ENCODE measurements at places on chromosomes 1 and 21.

- DNase-seq: no peak
Observed at GRCh38 chr21:33371366-33371765, 31.8 kb upstream of the IFNGR2 start.

- no peak for DNase-seq
Observed at GRCh38 chr1:40362699-40363098, 10.8 kb upstream of the SMAP2 start.

DNA sequence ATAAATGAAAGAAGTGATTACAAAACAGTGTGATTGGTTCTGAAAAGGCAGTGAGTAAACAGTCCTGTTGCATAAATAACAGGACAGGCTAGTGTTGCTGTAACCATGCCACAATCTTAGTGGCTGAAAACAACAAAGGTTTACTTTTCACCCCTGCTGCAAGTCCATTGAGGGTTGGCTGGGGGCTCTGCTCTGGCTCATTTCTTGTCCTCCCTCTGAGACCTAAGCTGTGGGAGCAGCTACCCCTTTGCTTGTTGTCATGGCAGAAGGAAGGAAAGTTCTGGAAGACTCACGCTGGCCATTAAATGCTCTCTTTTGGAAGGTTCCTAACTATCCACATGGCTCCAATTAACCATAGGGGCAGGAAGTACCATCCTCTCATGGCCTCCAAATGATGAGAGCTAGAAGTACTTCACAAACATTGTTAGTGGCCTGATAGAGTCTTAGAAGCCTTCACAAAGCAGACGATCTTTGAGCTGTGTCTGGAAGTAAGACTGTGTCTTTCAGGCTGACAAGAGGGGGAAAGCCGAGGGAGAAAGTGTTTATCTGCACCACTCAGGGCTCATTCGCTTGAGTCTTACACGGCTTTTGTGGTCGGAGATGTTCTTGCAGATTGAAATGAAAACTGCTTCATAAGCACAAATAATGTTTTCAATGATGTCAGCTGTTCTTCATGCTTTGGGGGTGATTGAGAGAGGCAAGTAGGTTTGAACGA is 11.9 kb downstream of the RCSD1 start:
- DNase-seq: no peak

DNA sequence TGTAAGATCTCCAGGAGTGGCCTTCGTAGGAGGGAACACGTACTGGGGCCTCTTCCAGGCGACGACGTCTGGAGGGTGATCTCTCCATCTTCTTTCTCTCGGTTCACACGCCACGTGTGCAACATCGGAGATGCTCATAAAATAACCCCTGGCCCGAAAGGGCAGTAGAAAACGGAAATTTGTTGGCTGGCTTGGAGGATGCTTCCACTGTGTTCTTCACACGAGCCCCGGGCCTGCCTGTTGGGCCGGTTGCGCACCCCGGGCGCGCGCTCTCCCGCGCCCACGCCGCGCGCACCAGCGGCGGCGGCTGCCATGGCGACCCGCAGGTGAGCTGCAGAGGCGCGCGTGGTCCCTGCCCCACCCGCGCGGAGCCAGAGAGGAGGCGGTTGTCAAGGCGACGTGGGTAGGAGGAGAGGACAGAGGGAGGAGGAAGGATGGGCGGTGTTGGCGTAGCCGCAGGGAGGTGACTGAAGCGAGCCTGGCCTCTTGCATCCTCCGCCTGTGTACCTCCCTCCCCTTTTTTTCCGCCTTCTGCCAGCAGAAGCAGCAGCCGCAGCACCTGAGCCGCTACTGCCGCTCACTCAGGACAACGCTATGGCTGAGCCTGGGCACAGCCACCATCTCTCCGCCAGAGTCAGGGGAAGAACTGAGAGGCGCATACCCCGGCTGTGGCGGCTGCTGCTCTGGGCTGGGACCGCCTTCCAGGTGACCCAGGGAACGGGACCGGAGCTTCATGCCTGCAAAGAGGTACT is at the start of gene ELAPOR1:
Gene ELAPOR1, plus strand, starts transcription at position 526 of the 752 bp plus-strand sequence. Its CDS starts 69 bp downstream, at position 595.
- DNase-seq: no peak

DNA sequence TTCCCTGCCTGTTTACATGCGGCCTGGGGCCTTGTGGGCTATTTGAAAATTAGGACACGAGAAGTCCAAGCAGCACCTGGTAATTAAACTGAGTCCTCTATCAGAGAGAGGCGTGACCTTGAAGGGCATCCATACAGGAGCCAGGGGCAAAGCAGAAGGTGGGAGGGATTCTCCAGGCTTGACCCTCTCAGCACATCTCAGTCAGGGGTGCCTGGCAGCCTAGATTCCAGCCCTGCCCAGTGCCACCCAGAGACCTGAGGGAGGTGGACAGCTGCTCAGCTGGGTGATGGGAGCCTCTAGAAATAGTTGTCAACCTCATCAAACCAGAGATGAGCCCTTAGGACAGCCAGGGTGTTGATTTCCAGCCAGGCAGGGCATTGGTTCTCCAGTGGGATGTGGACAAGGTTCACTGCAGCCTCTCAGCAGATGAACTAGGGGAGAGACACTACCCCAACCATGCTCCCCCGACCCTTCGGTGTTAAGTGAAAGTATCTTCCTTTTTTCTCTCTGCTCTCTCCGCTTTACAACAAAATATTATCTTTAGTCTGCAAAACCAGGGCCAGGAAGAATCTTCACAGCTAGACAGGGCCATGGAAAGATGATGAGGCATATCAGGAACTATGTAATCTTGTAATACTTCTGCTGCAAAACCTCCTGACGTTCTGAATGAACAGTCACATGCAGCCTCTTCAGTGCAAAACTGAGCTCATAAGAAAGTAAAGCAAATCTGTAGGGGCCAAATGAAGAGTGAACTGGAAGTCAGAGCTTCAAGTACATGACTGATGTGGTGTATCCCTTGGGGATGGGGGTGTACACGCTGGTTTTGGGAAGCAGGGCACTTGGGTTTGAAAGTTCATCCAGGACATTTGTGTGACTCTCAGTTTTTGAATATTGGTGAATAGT is 35.9 kb upstream of the ATP5PO start:
- no peak for DNase-seq

DNA sequence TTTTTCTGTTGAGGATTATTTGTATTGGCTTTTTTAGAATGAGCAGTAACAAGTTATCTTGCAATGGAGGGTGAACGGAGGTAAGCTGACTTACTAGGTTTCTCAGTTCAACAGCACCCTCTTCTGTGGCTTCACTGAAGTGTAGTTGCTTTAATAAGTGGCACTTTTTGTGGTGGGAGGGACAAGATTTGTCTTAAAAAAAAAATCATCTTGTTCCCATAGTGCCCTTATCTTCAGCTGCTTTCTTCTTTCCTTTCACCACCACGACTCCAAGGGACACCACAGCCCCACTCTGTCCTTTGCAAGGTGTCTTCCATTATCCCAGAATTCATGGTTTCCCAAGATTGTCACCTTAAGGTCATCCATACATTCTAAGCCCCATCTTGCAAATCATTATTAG is 92.9 kb downstream of the PIGK start:
- no peak for DNase-seq

- no peak for DNase-seq
Observed at GRCh38 chr1:89098857-89099256, 27.1 kb downstream of the GBP2 start.

DNA sequence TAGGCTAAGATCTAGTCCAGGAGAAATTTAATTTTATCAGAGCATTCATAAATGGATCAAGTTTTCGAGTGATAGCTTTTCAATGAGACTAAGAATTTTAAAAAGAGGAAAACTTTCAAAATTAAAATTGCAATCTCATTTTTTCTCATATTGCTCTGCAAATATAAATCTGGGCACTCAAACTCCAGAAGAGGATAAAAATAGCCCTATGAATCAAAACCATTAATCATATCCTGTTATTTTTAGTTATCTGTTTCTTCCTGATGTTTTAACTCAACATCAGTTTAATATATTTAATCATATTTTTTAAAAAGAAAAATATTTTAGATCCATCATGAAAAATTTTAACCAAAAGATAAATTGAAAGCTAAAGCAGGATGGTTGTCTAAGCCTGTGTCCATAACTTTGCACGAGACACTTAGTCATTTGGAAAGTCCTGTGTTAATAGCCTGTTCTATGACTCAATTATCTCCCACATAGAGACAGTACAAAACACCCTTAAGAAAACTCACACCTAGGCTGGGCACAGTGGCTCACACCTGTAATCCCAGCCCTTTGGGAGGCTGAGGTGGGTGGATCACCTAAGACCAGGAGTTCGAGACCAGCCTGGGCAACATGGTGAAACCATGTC is 17.1 kb upstream of the PRRC2C start:
- no peak for DNase-seq

- DNase-seq: peak; percentile 20
Observed at GRCh38 chr1:41294216-41294615, 52.1 kb upstream of the SCMH1 start.

GRCh38 chr1:229769006-229769405 is 143.0 kb downstream of the URB2 start:
- DNase-seq: no peak

DNA sequence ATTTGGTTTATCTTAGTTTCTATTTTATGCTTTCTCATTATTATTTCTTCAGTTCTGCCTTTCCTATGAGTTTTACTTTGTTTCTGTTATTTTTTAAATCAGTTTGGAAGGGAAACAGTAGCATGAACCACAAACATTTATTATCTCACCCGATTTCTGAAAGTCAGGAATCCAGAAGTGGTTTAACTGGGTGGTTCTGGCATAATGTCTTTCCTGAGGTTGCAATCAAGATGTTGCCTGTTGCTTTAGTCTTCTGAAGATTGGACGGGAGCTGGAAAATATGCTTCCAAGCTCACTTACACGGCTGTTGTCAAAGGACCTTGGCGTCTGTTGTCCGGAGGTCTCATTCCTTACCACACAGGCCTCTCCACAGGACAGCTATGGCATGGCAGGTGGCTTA is 50.4 kb downstream of the SNRPE start:
- DNase-seq: no peak

- no peak for DNase-seq
Observed at GRCh38 chr1:234702342-234703000, 92.5 kb upstream of the IRF2BP2 start.

GRCh38 chr1:198598796-198599321 is 40.0 kb upstream of the PTPRC start:
- no peak for DNase-seq

DNA sequence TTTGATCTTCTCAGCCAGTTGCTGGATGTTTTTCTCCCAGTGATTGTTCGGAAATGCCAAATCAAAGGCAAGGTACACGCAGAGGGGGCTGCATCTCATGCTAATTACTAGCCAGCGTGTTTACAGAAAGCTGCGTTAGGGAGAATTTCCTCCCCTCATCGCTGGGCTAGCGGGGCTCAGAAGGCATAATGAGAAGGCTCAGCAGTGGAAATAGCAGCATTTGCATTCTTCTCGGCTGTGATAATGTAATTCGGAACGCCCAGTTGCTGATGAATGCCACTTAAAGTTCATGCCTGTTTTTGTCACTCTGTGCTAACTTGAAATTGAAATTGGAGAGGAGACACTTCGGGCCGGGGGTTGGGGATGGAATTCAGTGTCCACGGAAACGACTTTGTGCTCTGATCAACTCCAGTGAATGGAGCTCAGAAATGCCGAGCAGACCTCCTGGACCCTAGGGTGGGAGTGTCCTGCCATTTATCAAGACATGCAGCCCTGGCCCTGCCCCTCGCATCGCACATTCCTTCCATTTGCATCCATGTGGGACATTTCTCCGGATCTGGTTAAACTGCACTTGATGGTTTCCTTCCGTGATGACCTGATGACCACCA is 313.4 kb upstream of the C1orf174 start:
- peak; percentile 27 for DNase-seq

GRCh38 chr1:156155756-156156510 is 2.5 kb downstream of the SEMA4A start:
- no peak for DNase-seq

DNA sequence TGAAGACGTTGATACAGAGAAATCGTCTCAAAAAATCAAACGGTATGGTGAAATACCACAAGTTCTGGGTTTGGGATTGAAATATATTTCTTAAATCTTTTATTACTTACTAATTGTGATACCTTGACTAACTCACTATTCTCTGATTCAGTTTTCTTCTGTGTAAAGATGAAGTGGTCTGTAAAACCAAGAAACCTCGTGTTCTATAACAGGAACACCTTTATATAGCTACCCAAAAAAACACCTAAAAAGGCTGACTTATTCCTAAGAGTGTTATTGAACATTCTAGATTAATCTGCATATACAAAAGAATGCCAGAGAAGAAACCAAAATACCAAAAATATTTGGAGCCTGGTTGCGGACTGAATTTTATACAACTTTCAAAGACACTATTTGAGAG is 721 bp downstream of the LRRIQ3 start:
- no peak for DNase-seq

- DNase-seq: no peak
Observed at GRCh38 chr1:76961820-76962207, 94.5 kb downstream of the ST6GALNAC5 start.

DNA sequence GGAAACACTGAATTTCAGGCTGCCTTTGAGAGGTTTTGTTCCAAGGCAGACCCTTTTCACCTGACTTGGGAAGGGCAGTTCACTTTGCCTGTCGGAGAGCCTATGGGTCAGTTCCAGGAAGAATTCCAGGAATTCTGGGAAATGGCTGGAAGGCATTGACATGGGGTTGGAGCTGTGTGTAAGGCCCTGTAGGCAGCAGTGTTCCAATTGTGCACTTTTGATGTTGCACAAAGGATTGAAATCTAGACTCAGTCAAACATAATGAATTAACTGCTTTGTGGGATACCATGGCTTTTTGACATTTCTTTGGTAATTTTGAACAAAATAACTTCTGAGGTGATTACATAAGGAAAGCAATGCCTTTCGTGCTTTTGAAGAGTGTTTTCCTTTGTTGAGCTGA is 184.6 kb downstream of the SDCCAG8 start:
- DNase-seq: no peak

DNA sequence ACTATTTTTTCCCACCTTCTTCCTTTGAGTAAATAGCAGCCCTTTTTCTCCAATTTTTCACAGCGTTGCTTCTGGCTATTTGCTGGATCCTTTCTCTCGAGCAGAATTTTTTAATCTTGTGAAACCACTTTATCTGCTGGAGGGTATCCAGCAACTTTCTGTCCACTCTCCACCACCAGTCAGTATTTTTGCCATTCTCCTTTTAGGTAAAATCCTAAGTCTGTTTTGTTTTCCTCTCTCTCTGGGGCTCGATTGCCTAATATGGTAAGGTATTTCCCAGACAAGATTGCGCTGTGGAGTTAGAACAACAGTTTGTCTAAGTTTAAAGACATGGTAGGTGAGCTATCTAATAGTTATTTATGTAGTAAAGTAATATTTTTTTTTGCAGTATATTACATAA is 156.9 kb downstream of the PPP1R12B start:
- no peak for DNase-seq

- no peak for DNase-seq
Observed at GRCh38 chr1:43381612-43382011, 8.0 kb downstream of the MED8 start.

All from liver (tissue), 10 donors.